ENCODE measurements at places on chromosomes 1 and 21.
A peak's percentile ranks its signal among the peaks of the same experiment; 100 is the strongest.

- no peak for DNase-seq
Observed at GRCh38 chr1:159964144-159964543, 10.1 kb upstream of the SLAMF9 start.

DNA sequence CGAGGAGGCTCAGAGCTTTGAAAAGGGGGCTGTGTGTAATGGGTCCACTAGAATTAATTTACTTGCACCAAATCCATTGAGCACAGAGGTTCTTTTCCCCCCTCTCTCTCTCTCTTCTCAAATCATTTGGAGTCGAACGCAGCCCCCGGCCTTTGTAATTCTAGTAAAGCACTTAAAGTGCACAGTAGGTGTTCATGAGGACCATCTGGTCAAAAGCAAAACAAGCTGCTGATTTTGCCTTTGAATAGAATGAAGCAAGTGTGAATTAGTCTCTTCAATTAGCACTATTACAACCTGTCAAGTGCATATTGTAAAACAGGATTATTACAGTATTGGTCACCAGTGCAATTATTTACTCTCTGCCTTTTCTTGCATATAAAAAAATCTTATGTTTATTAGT lies 259.9 kb downstream of the FAF1 start:
- no peak for DNase-seq

- peak; percentile 97 for DNase-seq
Observed at GRCh38 chr1:41954533-41954944, 35.8 kb upstream of the HIVEP3 start.

DNA sequence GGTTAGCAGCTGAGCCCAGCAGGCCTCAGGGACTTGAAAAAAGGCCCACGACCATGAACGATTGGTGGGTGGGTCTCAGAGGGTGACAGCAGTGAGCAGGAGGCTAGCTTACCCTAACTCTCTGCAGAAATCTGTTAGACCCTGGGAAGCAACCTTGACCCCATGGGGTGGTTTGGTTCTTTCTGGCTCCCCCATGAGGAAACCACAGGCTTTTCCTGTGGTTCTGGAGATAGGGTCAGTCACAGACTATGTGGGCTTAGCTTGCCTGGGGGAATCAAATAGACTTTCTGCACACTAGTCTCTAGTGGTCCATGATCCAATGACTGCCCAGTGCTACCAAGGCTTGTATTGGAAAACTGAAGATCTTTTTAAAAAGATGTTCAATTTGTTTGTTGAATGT lies 118.1 kb downstream of the PLXNA2 start:
- DNase-seq = no peak

DNA sequence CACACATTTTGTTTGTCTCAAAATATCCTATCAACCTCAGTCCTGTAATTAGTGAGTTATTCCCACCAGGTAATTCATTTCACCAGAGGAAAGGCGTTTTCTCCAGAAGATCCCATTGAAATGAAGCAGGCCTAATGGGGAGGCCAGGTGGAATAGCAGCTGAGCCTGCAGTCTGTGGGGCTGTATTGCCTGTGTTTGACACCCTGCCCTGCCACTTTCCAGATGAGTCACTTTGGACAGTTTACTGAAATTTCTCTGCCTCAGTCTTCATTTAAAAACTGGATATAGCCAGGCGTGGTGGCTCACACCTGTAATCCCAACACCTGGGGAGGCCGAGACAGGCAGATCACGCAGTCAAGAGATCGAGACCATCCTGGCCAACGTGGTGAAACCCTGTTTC lies 78.1 kb upstream of the PPP2R5A start:
- no peak for DNase-seq

GRCh38 chr1:207051191-207051943 lies at the start of gene YOD1:
Gene YOD1 (minus strand): TSS chr1:207051208. CDS start chr1:207051030, 178 bp downstream.
- DNase-seq = no peak

DNA sequence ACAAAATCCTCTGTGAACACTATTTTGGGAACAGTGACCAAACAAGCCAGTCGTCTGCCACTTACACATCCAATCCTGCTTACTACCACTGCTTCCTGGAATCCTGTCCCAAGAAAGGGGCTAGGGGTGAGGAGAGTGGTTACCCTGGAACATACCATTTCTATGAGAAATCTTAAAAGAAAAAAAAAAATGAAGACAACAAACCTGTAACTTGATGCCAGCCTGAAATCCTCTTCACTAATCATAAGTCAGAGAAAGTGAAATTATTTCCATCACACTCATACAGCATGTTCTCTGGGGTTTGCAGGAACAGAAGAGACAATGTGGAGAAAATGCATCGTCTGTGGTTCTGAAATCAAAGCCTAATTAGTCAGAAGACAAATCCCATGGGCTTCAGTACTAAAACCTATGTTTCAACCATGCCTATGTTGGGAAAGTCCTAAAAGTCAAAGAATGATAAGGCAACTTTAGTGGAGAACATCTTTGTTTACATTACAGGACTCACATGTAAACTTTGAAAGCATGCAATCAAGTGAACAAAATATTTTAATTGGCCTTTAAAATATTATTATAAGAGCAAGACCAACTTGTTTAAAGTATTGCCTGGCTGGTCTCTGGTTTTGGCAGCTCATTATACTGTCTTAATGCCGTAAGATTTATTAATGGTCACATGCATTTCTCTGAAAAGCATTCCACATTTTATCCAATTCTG lies 220.7 kb downstream of the LTN1 start:
- DNase-seq = peak; percentile 64

GRCh38 chr21:21076491-21076890 lies 78.3 kb downstream of the NCAM2 start:
- DNase-seq = no peak

DNA sequence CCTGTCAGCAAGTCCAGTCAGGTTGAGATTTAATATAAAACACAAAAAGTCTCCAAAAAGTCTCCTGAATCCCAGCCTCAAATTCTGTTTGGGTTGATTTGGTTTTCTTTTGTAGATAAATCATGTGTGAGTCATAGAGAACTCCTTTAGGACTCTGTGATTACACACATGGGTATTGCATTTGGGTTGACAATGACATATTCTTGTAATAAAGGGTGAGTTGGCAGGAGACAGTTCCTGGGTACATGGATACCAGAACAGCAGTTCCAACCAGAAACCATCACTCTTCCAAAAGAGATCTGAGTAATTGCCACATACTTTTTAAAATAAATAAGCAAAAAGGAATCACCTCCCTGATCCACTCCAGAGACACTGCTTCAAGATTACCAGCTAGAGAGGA lies 8.9 kb downstream of the CR2 start:
- no peak for DNase-seq

DNA sequence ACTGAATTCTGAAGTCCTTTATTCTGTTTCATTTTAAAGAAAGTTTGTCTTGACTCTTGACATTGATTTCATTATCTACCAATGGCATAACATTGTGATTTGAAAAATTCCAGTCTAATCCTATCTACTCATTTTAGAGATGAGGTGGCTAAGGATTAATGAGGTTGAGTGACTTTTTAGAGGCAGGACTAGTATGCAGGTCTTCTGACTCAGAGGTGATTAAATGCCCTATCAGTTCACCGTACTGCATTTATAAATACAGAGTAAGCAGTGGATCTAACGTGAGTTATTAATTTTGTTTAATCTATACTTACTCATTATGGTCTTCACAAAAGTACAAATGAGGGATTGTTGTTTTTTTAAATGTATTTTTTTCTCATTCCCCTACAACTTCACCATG lies 277.6 kb downstream of the PTBP2 start:
- DNase-seq = no peak

DNA sequence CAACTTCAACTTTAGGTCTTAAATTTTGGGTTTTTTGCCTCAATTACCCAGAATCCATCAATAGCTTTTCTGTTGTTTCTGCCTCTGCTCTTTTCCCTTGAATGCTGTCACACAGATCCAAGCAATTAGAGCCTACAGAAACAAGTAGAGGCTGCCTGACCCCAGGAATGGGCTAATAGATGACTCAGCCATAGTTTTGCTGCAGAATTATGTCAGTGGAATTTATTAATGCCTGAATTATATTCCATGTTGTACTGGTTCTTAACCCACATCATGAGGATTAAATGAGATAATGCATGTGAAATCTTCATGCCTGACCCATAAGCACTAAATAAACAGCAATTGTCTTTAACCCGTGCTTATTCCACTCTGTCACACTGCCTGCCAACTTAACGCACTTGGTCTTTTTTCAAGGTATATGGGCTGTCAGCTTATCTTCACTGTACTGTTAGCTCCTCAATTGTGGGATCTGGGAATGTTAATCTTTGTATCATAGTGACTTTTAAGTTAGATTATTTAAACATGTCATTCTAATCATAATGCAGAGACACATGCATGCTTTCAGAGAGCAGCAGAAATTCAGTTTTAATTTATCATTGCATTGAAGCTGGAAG lies 213.3 kb downstream of the ROR1 start:
- DNase-seq = peak; percentile 46

- peak; percentile 89 for DNase-seq
Observed at GRCh38 chr1:51535006-51535592, 16.0 kb upstream of the EPS15 start.

- no peak for DNase-seq
Observed at GRCh38 chr21:45367402-45368351, 37.3 kb upstream of the COL18A1 start.

GRCh38 chr1:234515411-234515810 lies 36.4 kb upstream of the TARBP1 start:
- DNase-seq = no peak

GRCh38 chr1:46689897-46690296 lies 18.2 kb downstream of the TEX38 start:
- no peak for DNase-seq

GRCh38 chr1:59494145-59494833 lies 197.4 kb downstream of the FGGY start:
- peak; percentile 64 for DNase-seq

DNA sequence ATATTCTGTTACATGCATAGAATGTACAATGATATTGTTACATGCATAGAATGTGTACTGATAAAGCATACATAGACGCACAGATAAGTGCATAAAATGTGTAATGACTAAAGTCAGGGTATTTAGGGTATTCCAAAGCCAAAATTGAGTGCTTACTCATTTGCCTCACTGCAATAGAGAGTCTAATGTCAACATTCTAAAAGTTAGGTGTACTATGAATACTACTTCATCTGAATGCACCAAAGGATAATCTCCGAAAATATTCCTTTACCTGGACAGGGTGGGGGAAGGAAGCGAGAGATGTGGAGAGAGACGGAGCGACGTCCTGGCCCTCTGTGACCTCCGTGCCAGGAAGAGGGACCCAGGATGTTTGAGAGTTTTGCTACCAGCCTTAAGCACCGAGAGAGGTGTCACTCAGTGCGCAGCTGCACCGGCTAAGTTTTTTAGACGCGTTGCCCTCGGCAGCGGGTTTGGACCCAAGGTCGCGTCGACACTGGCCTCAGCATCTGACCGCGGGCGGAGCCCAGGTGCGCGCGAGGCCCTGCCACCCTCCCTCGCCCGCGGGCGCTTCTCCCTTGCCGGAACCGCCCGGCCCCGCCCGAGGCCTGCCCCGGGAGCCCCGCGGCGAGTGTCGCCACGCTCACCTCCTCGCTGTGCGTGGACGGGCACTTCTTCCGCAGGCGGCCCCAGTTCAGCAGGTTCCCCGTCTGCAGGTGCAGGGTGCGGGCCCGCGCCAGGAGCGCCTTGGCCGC lies 660 bp downstream of the GCLM start:
- peak; percentile 42 for DNase-seq

DNA sequence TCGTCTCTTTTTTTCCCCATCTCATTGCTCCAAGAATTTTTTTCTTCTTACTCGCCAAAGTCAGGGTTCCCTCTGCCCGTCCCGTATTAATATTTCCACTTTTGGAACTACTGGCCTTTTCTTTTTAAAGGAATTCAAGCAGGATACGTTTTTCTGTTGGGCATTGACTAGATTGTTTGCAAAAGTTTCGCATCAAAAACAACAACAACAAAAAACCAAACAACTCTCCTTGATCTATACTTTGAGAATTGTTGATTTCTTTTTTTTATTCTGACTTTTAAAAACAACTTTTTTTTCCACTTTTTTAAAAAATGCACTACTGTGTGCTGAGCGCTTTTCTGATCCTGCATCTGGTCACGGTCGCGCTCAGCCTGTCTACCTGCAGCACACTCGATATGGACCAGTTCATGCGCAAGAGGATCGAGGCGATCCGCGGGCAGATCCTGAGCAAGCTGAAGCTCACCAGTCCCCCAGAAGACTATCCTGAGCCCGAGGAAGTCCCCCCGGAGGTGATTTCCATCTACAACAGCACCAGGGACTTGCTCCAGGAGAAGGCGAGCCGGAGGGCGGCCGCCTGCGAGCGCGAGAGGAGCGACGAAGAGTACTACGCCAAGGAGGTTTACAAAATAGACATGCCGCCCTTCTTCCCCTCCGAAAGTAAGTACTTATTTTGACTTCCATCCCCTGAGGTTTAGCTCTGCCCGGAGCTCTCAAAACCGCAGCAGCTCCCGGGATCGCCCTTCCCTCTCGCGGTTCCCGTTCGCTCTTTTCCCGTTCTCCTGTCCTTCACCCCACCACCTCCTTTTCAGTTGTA lies 1.5 kb downstream of the TGFB2 start:
- DNase-seq = no peak

DNA sequence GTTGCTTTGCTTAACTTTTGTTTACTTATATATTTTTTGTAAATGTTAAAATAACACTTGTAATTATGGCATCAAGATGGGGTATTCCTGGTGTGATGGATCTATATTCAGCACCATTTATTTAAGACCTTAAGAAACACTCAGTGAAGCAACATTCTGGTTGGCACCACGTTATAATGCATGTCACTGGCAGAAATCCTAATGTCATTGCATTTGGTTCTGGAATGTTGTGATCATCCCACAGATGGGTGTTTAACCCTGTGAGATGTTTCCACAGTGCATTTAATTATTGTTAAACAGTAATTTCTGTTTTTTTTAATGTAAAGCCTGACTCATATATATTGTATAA lies 116.5 kb downstream of the NOS1AP start:
- DNase-seq = no peak

GRCh38 chr1:39107341-39108290 lies 81.5 kb downstream of the NDUFS5 start:
- no peak for DNase-seq

- DNase-seq = peak; percentile 99
Observed at GRCh38 chr1:55718758-55719671, 503.9 kb upstream of the USP24 start.

- DNase-seq = no peak
Observed at GRCh38 chr21:43467785-43468184, 40.9 kb upstream of the SIK1 start.

DNA sequence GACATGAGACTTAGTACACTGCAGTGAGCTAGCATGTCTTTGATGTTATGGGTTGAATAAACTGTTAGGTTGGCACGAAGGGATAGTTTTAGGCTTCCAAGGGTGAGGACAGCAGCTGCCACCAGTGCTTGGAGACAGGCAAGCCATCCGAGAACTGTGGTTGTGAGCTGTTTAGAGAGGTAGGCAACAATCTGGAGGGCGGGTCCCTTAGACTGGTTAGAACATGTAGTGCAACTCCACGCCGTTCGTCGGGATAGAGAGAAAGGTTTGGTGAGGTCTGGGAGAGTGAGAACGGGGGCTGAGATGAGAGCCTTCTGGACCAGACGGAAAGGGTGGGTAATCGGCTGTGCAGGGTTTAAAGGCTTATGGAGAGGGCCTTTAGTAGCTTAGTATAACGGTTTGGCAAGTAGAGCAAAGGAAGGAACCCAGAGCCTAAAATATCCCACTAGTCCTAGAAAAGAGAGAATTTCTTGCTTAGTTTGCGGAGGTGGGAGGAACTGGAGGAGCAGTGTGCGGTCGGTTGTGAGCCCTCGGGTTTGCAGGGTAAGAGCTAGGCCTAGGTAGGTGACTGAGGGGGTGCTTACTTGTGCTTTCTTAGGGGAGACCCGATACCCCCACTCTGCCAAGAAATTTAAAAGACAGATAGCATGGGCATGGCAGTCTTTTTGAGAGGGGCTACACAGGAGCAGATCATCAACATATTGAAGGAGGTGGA lies 72.8 kb downstream of the CNST start:
- DNase-seq = no peak

- DNase-seq = peak; percentile 94
Observed at GRCh38 chr1:220767312-220768125, 19.2 kb upstream of the MTARC1 start.
